ENCODE measurements at places on chromosomes 11 and 22.

DNA sequence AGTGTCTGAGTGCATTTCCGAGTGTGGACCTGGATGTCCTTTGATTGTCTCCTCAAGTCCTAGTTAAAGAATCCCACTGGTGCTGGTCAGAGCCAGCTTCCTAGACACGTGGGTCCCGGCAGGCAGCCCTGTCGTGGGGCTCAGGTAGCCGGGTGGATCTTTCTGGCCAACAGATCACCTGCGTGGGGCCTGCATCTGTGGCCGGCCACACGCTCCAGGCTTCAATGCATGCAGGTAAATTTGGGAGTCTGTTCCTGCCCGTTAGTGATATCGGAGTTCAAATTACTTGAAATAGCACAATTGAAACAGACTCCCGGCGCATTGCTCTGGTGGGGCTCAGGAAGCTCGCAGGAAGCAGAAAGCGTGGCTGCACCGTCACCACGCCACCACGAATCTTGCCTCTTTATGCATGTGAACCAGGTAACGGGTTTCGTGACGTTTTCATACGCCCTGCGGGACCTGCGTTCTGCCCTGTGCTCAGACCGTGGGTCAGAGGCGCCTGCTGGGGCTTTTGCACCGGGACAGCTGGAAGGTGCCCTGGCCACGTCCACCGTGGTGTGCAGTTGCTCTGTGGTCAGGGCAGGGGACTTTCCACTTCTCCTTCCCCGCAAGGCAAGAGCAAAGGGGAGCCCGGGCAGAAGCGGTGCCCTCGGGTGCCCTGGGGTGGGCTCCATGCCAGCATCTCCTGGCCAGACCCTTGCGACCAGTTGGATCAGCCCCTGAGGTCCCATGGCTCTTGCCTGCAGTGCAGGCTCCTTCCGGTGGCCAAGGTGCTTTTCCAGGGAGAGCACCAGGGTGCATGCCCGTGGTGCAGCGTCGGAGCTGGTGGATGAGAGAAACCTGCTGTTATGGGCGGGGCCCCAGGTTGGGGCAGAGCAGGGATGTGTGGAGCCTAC is 803.5 kb downstream of the BRD1 start:
- DNase-seq = no peak

DNA sequence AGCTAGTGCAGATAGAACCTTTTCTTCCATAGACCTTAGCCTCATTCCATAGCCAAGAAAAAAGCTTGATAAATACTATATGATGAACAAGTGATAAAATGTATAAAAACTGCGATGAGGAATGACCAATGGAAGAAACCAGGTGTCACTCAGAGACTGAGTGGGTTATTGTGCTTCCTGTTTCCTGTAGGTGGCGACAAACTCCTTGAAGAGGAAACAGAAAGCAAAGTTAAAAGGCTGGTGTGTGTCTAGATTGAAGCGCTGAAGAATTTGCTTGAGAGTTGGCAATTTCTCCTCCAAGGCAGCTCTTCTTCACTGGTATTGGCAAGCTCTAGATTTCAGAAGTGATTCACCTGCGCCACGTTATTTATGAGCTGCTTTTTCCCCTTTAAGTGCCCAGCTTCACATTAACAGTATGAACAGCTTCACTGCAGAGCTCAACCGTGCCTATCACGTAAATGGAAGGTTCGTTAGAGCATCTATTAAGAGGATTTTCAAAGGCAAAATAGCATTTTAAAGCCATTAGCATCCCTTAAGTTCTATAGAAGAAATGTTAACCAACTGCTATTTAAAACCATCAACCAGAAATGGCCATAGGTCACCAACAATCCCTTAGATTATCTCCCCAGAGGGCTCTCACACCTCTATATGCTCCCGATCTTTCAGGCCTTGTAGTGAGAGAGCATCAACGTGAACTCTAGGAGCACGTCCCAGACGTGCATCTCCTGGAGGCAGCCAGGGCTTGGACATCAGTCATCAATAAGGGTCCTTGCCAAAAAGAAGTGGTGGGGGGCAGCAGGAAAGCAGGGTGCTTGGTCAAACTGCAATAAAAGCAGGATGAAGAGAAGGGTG is 179.4 kb downstream of the CADM1 start:
- peak; percentile 45 for DNase-seq

DNA sequence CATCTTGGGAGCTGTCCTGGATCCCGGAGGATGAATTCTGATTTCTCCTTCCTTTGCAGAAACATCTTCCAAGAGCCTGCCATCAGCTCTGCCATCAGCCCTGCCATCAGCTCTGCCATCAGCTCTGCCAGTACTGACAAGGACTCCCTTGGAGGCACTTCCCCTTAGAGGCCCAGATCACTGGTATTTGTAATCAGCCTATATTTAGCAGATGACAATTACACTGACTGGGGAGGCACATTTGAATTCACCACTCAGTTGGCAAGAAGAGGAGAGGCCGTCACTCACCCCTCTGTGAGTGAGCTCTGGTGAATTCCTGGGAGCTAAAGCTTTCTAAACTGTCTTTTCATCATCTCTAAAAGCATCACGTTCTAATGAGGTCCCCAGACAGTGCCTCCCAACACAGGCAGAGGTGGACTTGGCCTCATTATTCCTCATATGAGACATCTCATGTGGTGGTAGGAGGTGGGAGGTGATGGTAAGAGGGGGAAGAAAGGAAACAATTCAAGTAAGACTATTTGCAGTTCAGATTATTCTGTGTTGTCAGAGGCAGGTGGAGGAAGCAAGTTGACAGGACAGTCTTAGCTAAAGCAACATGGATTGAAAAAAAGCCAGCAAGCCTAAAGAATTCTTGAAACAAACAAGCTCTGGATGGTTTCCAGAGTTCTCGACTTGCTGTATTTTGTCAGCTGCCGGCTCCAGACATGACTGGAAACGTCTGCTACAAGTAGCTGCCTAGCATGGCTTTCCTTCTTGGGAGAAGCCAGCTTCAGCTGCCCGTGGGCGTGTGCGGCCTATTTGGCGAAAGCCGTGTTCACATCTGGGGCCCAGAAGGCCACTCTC is 771.7 kb downstream of the TBC1D22A start:
- DNase-seq = no peak

- DNase-seq = no peak
Measured at GRCh38 chr11:95821640-95822039, 31.3 kb downstream of the CEP57 start.

GRCh38 chr11:63537293-63538101 is 889 bp downstream of the PLAAT4 start:
- no peak for DNase-seq

- no peak for DNase-seq
Measured at GRCh38 chr11:73310076-73310475, 2.0 kb downstream of the ARHGEF17 start.

- no peak for DNase-seq
Measured at GRCh38 chr11:35036639-35037038, 102.3 kb upstream of the CD44 start.

DNA sequence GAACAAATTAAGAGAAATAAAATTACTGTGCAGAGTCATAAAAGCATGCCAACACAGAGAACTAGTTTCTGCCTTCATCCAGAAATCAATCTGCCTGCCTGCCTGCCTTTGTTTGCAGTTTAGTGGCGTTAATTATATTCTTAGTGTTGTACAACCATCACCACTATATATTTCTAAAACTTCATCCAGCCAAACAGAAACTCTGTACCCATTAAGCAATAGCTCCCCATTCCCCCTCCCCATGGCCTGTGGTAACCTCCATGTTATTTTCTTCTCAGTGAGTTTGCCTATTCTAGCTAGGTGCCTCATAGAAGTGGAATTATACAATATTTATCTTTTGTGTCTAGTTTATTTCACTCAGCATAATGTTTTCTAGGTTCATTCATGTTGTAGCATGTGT is 183.2 kb upstream of the TBCEL start:
- no peak for DNase-seq

DNA sequence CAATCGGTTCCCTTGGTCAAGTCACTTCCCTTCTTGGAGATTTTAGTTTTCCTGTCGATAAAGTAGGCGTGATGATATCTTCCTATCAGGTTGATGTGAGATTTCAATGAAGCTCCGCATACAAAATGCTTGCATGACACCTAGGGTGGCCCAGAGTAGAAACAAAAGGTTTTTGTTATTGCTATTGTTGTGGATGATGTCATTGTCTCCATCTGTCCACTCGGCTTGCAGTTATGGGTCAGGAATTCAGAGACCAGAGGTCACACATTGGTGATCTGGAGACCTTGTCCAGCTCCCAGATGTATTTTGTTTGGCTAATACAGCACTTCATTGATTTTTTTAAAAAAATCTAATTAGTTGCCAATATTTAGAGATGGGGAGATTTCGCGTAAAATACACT is 382.1 kb downstream of the MN1 start:
- DNase-seq = no peak

DNA sequence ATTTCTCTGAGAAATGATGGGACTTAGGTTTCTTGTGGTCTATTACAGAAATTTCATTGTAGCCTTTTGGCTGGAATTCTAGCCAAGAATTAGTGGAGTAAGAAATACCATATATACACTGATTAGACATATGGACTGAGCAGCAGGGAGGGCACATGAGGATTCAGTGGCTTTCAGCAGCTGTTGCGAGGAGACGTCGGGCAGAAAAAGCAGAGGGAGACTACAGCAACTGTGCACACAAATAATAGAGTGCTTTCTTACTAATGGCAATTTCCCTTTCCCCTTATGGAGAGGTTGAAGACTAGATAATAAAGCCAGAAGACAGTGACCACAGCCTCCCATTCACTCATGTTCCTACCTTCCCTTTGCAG is 35.4 kb upstream of the CCDC34 start:
- DNase-seq = no peak

DNA sequence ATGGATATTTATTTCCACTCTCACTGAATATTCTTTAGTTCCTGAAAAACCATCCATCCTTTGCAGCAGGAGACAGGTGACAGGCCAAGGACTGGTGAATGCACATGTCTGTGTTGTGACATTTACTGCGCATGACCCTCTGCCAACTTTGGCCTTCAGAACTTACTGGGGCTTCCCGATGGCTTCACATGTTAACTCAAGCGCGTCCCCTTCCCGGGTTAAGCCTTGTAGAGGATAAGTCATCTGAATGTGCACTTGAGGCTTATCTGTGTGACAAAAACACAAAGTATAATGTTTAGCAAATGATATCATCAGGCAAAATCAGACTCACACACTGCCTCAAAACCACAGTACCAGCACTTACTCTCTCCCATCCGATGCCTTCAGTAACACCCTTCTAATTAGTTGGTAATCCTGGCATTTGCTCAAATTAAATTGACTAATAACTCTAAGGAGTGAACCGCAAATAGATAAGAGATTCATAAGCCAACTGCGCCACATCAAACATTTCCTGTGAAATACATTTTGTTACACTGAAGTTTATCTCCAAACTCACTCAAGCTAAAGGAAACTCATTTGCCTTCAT is 286.4 kb downstream of the CADM1 start:
- no peak for DNase-seq

- DNase-seq = no peak
Measured at GRCh38 chr11:46391578-46392420, at the start of gene CHRM4. TSS of gene CHRM4 (minus strand) at chr11:46391776. CDS start at chr11:46386557, 5,219 bp downstream.

DNA sequence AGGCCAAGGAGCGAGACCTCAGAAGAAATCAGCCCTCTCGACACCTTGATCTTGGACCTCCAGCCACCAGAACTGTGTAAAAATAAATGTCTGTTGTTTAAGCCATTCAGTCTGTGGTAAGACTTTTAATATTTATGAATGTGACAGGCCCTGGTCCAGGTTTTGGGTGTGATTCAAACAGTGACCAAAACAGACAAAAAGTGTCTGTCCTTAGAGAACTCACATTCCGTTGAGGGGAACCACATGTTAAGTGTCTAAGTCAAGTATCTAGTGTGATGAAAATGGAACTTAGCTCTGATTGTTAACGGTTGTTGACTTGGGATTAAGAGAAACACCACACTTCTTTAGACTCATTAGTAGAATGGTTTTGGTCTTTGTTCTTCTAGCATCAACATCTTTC is 22.2 kb downstream of the ATXN10 start:
- no peak for DNase-seq

GRCh38 chr22:42114721-42115120 is 15.9 kb downstream of the CYP2D6 start:
- DNase-seq = peak; percentile 55

- DNase-seq = no peak
Measured at GRCh38 chr22:49359076-49359475, 468.6 kb downstream of the BRD1 start.

Data from AML-193 (cell line).